ENCODE measurements at places on chromosomes 5 and 9.
A peak's percentile ranks its signal among the peaks of the same experiment; 100 is the strongest.

GRCh38 chr9:109624896-109625295, 126.8 kb upstream of the PTPN3 start:
- DNase-seq: no peak

DNA sequence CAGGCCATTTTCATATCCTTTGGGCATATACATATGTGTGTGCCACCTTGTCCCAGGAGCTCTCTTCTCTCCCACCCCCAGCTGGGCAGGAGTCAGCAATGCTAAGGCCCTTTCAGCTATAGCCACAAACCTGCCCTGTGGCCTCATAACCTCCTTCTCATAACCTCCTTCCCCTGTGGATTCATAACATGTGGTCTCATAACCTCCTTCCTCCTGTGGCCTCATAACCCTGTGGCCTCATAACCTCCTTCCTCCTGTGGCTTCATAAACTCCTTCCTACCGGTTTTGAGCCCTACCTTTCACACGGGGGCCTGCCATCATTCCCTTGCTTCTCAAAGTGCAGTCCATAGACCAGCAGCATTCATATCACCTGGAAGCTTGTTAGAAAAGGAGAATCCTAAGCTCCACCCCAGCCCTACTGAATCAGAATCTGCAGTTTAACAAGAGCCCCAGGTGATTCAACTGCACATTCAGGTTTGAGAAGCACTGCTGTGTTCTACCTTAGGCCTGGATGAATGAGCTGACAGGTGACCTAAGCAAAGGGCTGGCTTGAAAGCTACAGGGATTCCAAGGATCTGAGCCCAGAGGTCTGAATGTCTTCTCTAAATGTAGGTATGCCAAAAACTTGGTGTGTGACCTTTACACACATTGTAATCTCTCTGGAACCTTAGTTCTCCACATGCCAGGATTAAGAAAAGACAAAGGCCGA, 41.9 kb upstream of the PLPP6 start:
- DNase-seq: no peak

DNA sequence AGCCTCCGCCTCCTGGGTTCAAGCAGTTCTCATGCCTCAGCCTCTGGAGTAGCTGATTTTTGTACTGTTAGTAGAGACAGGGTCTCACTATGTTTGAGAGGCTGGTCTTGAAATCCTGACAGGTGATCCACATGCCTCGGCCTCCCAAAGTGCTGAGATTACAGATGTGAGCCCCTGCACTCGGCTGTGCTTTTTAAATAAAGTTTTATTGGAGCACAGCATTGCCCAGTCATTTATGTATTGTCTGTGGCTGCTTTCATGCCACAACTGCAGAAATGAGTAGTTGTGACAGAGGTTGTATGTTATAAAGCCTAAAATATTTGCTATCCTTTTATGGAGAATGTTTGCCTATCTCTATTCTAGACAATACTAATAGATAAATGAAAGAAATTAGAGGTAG, 169.2 kb downstream of the AOPEP start:
- no peak for DNase-seq

DNA sequence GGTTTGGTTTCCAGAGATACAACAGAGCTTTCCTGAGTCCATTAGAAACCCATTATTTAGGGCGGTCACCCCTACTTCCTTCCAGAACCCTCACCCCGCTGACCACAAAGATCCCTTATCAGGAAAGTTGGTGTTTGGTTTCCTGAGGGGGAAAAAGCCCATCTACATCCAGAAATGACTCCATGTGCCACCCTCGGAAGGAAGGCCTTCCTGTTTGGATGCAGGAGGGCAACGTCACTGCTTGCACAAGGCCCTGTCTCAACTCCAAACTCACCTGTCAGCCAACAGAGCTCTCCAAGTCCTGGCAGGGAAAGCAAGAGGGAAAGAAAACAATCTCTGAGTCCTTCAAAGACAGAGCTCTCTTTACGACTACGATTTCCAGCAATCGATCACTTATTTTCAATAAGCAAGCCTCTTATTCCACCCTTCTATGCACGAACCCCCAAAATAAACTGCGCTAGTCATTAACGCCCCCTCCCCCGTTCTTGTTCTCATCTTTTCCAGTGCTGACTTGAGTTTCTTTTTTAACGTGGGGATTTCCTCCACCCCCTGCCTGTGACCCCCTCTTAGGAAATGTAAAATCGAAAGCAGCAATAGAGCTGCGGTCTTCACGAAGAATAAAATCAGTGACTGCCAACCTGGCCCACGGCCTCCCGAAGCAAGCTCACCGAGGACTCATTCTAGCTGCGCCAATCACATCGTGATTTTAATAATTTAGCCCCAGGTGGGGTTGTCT, 35.7 kb upstream of the NTNG2 start:
- DNase-seq: no peak

DNA sequence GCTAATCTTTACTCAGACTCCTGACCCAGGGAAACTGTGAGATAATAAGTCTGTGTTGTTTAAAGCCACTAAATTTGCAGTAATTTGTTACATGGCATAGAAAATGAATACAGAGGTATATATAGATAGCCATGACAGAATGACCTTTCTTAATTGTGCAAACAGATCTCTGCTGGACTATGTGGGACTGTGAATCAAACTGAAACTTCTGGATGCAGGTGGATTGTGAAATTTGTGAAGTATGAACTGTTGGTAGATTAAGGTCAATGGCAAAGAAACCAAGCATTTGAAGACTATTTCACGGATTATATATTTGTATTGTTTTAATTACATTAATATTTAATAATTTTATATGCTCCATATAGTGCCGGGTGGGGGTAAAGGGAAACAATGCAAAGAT, 52.2 kb upstream of the GPR151 start:
- no peak for DNase-seq

- peak; percentile 39 for DNase-seq
These were observed 87.0 kb downstream of the ZNF618 start for GRCh38 chr9:113963017-113963620.

DNA sequence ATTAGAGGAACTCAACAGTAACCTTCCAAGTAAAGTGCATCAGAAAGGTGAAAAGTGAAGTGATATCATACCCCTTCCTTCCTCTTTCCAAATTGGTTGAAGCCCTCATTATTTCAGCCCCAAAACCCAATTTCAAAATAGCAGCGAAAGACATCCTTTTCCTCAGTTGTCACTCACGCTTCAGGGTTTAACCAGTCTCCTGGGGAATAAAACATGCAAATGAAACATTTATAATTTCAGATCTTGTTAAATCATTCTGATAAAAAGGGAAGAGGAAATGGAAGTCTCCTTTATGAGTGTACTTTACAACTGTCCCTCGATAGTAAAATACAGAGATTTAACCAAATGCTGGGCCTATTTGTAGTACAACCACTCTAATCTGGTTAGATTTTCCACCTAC, 22.5 kb downstream of the TRPM6 start:
- DNase-seq: no peak

DNA sequence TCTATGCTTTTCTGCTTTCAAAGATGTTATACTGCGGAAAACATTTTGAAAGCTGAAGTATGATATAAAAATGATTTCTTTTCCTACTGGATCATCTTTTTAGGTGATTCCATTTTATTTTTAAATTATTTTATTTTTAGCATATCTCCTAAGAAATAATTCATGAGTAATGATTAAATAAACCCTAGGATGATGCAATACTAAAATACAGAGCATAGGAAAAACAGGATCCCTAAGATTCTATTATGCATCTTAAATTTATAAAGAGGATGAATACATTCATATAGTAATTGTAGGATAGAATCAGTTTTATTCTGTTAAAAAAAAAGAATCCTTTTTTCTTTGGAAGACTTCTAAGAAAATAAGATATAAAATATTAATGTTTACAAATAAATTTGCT, 10.9 kb downstream of the POLK start:
- DNase-seq: no peak

DNA sequence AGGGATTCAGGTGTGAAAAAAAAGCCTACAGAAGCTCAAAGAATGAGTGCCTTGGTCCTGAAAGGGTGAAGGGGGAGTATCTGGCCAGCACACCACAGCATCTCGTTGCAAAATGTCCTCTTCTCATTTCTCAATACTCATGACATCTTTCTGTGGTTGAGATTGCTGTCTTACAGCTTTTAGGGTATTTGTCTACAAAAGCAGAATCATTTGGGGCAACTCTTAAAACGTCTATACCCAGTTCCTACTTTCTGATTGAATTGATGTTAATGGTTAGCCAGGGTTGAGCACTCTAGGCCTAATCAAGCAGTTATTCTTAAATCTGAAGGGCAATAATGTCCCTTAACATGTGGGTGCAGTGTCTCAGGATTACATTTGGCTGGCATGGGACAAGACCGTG, 21.2 kb upstream of the PCSK5 start:
- DNase-seq: no peak

DNA sequence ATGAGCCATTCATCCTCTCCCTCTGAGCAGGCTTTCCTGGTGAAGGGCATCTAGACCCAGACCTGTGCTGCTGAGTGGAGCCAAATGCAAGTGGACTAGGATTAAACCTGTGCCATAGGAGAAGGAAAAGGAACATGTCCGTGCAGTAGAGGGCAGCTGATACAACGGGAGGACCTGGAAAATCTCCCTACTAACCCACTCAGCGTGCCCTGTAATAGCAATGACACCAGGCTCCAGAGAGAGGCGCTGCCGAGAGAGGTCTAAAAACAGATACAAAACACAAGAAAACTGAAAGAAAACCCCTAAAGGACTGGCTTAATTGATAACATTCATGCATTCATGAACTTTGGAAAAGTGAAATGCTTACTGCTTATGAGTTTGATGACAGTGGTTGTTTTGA, 60.8 kb downstream of the PFDN1 start:
- DNase-seq: peak; percentile 26

DNA sequence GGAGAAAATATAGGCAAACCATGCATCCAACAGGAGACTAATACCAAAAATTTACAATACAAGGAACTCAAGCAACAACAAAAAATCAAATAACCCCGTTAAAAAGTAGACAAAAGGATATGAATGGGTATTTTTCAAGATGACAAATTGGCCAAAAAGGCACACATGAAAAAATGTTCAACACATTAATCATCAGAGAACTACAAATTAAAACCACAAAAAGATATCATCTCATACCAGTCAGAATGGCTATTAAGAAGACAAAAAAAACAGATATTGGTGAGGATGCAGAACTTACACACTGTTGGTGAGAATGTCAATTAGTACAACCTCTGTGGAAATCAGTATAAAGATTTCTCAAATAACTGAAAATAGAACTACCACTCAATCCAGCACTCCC, 35.0 kb downstream of the TEX10 start:
- peak; percentile 54 for DNase-seq

DNA sequence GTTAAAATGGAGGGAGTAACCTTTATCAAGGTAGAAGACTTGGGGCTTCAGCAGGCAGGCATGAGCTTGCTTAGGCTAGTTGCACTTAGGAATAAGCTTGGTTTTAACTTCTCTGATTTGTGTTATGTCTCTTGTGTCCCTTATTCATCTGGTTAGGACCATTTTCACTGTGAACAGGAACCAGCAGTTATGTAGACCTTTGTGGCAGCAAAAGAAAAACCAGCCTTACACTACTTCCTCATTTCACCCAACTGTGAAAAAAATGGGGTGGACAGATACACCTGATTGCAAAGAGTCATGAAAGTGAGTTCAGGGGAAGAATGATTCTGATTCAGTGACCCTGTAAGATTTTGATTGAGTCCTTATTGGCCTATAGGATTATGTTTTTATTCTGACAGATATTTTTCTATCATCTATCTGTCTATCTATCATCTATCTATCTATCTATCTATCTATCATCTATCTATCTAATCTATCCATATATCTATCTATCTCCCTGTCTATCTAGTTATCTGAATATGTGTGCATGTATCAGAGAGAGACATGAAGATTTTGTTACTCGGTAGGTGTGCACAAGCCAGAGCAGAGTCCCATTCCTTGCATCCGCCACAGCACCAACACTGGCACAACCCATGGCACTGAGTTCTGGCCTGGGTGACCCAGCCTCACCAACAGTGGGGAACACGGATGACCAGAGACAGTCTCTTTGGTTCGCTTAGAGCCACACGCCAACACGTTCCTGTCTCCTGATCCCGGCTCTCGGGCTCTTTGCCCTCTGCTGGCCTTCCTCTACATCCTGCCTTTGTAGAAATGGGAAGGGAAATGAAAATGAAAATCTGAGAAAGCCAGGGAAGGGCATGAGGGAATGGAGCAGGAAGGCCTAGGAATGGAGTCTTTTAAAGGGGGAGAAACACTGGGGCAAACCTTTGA, 1.3 kb upstream of the ZNF366 start:
- no peak for DNase-seq

DNA sequence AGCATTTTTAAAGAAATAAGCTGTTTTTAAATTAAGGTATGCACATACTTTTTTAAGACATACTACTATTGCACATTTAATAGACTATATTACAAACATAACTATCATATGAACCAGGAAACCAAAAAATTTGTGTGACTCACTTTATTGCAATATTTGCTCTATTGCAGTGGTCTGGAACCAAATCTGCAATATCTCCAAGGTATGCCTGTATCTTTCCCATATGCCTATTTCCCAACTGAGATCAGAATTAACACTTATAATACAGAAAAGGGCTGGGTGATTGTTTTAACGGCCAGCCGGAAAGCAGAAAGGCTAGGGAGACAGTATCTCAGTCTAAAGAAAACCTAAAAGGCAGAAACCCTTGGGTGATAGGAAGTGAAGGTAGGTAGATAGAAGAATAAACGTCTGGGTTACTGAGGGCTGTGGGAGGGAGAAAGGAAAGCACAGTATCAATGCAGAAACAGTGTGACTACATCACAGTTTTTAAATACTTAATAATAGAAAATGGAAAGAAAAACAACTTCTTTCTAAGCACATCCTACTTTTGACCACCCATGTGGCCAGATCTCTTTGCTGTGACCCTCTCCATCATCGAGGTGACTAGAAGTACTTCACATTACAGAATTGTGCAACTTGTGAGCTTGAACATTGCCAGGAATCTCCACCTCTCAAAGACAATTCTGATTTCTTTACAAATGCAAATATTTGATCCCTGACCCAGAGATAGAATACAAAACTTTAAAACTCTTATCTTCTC, 126.4 kb downstream of the LPAR1 start:
- DNase-seq: peak; percentile 81

DNA sequence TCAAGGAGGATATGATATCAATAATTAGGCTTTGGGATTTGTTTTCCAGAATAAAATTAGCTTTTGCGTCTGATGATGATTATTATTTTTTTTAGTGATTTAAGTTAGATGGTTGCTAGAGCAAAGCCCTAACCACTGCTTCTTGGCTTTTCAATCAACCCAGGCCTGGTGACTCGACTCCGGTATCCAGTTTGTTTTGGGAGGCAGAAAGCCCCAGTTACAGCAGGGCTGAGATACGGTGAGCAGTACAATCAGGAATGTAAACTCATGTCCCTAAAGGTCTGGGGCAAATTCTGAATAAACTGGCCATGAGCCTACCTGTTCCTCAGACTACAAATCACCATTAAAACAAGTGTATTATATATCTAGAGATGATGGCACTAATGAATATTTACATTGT, 24.4 kb upstream of the CYFIP2 start:
- DNase-seq: peak; percentile 33

Measured in fibroblast of skin of right biceps (primary cell).